ENCODE measurements at places on chromosomes 12 and 14. TPM values are rescaled to one million over a fixed set of nuclear protein-coding genes. Genes with fewer than 3 reads are reported as not detected.

Gene CLEC4A
- not detected for total RNA-seq

Gene KRT6B
- total RNA-seq, result not detected

Gene COL2A1
- not detected for total RNA-seq

Gene MAP3K9
- under 0.01 TPM for total RNA-seq

Gene ARHGAP9
- not detected for total RNA-seq

Gene PTPRR
- total RNA-seq, result 2.0 TPM

Gene DEPDC4
- total RNA-seq, result 0.32 TPM

Gene GLS2
- not detected for total RNA-seq

Gene STXBP6
- not detected for total RNA-seq

Gene DPPA3
- total RNA-seq, result not detected

Gene ARHGDIB
- 199 TPM for total RNA-seq

Gene ATN1
- 16.6 TPM for total RNA-seq

Gene ZBTB1
- 48.7 TPM for total RNA-seq

Gene LMNTD1
- total RNA-seq, result not detected

Gene CFAP251
- total RNA-seq, result 0.97 TPM

Gene TSHR
- not detected for total RNA-seq

Gene TRPV4
- 0.61 TPM for total RNA-seq

Gene PMCH
- 0.61 TPM for total RNA-seq

Gene DUSP6
- total RNA-seq, result 503 TPM

Gene ZNF705A
- total RNA-seq, result not detected

Gene CLSTN3
- total RNA-seq, result 27.6 TPM

Gene BDKRB2
- 0.97 TPM for total RNA-seq

Gene HSPB8
- total RNA-seq, result 0.91 TPM

Gene MOAP1
- total RNA-seq, result 21.4 TPM

Gene DYRK4
- total RNA-seq, result 53.5 TPM

Gene CDC42BPB
- total RNA-seq, result 77.1 TPM

Gene ABHD12B
- total RNA-seq, result not detected

Gene ANG
- total RNA-seq, result 5.5 TPM

Gene ADAMTS20
- total RNA-seq, result not detected

Gene NOVA1
- total RNA-seq, result 2.0 TPM

Gene FOXA1
- 0.91 TPM for total RNA-seq

Gene STAC3
- total RNA-seq, result 0.32 TPM

Gene SYT1
- 6.8 TPM for total RNA-seq

Gene KRT83
- not detected for total RNA-seq

Gene TEX22
- total RNA-seq, result 0.15 TPM

Gene MOK
- total RNA-seq, result 1.5 TPM

Gene POLE
- total RNA-seq, result 14.3 TPM

Gene SYCP3
- total RNA-seq, result 0.30 TPM

Gene A2ML1
- not detected for total RNA-seq

Gene NTF3
- 0.32 TPM for total RNA-seq

Gene RAB2B
- total RNA-seq, result 32.7 TPM

Gene ANO4
- not detected for total RNA-seq

Gene UNG
- total RNA-seq, result 39.1 TPM

Gene NEMP1
- total RNA-seq, result 9.7 TPM

Gene ZCRB1
- 27.7 TPM for total RNA-seq

Gene ESPL1
- total RNA-seq, result 18.1 TPM

Gene OTX2
- not detected for total RNA-seq

Gene ARL1
- total RNA-seq, result 88.4 TPM

Gene ANP32D
- total RNA-seq, result not detected

Gene MDGA2
- total RNA-seq, result not detected

Gene TDRD9
- total RNA-seq, result 1.3 TPM

Gene PDZRN4
- not detected for total RNA-seq

Gene PAH
- total RNA-seq, result not detected

Gene RNASE7
- not detected for total RNA-seq

Gene REM2
- total RNA-seq, result under 0.01 TPM

Gene KRT80
- 11.1 TPM for total RNA-seq

Gene KCNH5
- not detected for total RNA-seq

Data from epithelial cell of umbilical artery (primary cell).